ENCODE measurements at places on chromosomes 3 and 15. TPM values are rescaled to one million over a fixed set of nuclear protein-coding genes. Genes with fewer than 3 reads are reported as not detected.

The PATL2 gene
- total RNA-seq: 0.11 TPM

The CFAP161 gene
- total RNA-seq: 0.69 TPM

The SLCO2A1 gene
- total RNA-seq: 4.8 TPM

The CX3CR1 gene
- total RNA-seq: not detected

The CPLX3 gene
- total RNA-seq: not detected

The RAB27A gene
- 9.7 TPM for total RNA-seq

The TICRR gene
- total RNA-seq: 10.0 TPM

The SPINK8 gene
- total RNA-seq: not detected

The LARP6 gene
- total RNA-seq: 42.2 TPM

The ECE2 gene
- not detected for total RNA-seq

The NEIL1 gene
- total RNA-seq: not detected

The HEG1 gene
- total RNA-seq: 17.1 TPM

The SERPINI2 gene
- not detected for total RNA-seq

The NME9 gene
- total RNA-seq: not detected

The ARHGEF26 gene
- total RNA-seq: 6.6 TPM

The TFG gene
- 97.8 TPM for total RNA-seq

The CHCHD4 gene
- 32.7 TPM for total RNA-seq

The AGBL1 gene
- not detected for total RNA-seq

The MEGF11 gene
- under 0.01 TPM for total RNA-seq

The COL8A1 gene
- total RNA-seq: 5.2 TPM

The FGF12 gene
- total RNA-seq: 0.69 TPM

The FBXO45 gene
- 33.4 TPM for total RNA-seq

The CCR1 gene
- total RNA-seq: not detected

The EXD1 gene
- total RNA-seq: not detected

The ARL6IP5 gene
- 31.6 TPM for total RNA-seq

The NANOGP8 gene
- total RNA-seq: not detected

The TXNRD3 gene
- 4.6 TPM for total RNA-seq

The LTF gene
- not detected for total RNA-seq

The GRAMD1C gene
- 11.7 TPM for total RNA-seq

The CAMK2N2 gene
- 0.95 TPM for total RNA-seq

The HIGD2B gene
- total RNA-seq: not detected

The USP50 gene
- total RNA-seq: not detected

The ZNF502 gene
- 5.7 TPM for total RNA-seq

The TPRG1 gene
- total RNA-seq: 0.54 TPM

The KIF15 gene
- 38.3 TPM for total RNA-seq

The GPR176 gene
- total RNA-seq: 32.4 TPM
